Thoracic aorta (tissue), 2 donors: ENCODE measurements at places on chromosomes 5 and 9. TPM values are rescaled to one million over a fixed set of nuclear protein-coding genes. Genes with fewer than 3 reads are reported as not detected.

Gene CARD9
- total RNA-seq, result 6.6 TPM

Gene TAS2R1
- total RNA-seq, result not detected

Gene WDR31
- total RNA-seq, result 2.4 TPM

Gene CDC20B
- total RNA-seq, result not detected

Gene OCLN
- total RNA-seq, result 4.0 TPM

Gene TAF11L10
- not detected for total RNA-seq

Gene ORM2
- total RNA-seq, result not detected

Gene ITGA2
- total RNA-seq, result 7.2 TPM

Gene UGT3A2
- not detected for total RNA-seq

Gene NOP16
- 6.3 TPM for total RNA-seq

Gene ZBTB34
- total RNA-seq, result 9.9 TPM

Gene FOXD4L3
- total RNA-seq, result not detected

Gene OLFML2A
- 5.4 TPM for total RNA-seq

Gene GPSM1
- 33.6 TPM for total RNA-seq

Gene PURA
- total RNA-seq, result 44.3 TPM

Gene NEUROG1
- not detected for total RNA-seq

Gene COL27A1
- 57.1 TPM for total RNA-seq

Gene SPINK4
- not detected for total RNA-seq

Gene HTR4
- total RNA-seq, result 7.8 TPM

Gene NSG2
- total RNA-seq, result not detected

Gene C7
- 99.5 TPM for total RNA-seq

Gene FIBCD1
- total RNA-seq, result not detected

Gene EQTN
- not detected for total RNA-seq

Gene TEX48
- not detected for total RNA-seq

Gene GRXCR2
- not detected for total RNA-seq

Gene CCDC180
- 5.8 TPM for total RNA-seq

Gene NR3C1
- 58.1 TPM for total RNA-seq

Gene PCDHAC2
- total RNA-seq, result 0.71 TPM

Gene PCDHGC3
- 61.3 TPM for total RNA-seq

Gene FAM221B
- total RNA-seq, result not detected

Gene AIF1L
- 18.8 TPM for total RNA-seq

Gene TRIM14
- total RNA-seq, result 22.5 TPM
